ENCODE measurements at places on chromosomes 16 and 17. TPM values are rescaled to one million over a fixed set of nuclear protein-coding genes. Genes with fewer than 3 reads are reported as not detected.

CD7 gene
- not detected for total RNA-seq

DNA sequence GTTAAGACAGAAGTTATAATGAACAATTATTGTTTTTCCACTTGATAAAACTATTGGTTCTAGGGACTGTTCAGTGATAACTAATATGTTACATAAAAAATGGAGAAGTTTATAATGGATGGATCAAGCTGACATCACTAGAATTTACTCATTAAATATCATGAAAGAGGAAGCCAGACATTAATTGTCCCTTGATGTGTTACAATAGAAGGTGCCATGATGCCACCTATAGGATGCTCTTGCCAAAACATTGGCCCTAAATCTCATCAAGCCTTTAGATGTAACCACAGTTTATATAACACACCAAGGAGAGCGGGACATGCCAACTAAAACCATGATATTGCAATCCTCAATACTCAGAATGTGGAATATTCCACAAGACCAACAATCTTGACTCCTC, 147.9 kb upstream of the MON1B start:
- peaks cover 2% of the 10 kb centered on the region for H3K27me3 ChIP-seq
- H3K36me3 ChIP-seq = no peaks in the 10 kb centered on the region
- DNase-seq = no peak
- H3K4me3 ChIP-seq = no peak overlapping the region
- H3K4me1 ChIP-seq = no peaks in the 10 kb centered on the region

KREMEN2 gene
- total RNA-seq = not detected

- H3K4me1 ChIP-seq = peaks cover 10% of the 10 kb centered on the region
- no peak for DNase-seq
- peaks cover 19% of the 10 kb centered on the region for H3K36me3 ChIP-seq
- no peak overlapping the region for H3K27ac ChIP-seq
These were observed 24.6 kb downstream of the C16orf90 start for GRCh38 chr16:3470723-3471122.

GRCh38 chr17:78839762-78840529, 668 bp downstream of the USP36 start:
- H3K36me3 ChIP-seq = peaks cover 33% of the 10 kb centered on the region
- peaks cover 18% of the 10 kb centered on the region for H3K4me1 ChIP-seq
- H3K27me3 ChIP-seq = peaks cover 11% of the 10 kb centered on the region
- H3K4me3 ChIP-seq = peak overlapping the region; percentile 97
- DNase-seq = peak; percentile 47
- peak overlapping the region; percentile 74 for H3K27ac ChIP-seq

DNA sequence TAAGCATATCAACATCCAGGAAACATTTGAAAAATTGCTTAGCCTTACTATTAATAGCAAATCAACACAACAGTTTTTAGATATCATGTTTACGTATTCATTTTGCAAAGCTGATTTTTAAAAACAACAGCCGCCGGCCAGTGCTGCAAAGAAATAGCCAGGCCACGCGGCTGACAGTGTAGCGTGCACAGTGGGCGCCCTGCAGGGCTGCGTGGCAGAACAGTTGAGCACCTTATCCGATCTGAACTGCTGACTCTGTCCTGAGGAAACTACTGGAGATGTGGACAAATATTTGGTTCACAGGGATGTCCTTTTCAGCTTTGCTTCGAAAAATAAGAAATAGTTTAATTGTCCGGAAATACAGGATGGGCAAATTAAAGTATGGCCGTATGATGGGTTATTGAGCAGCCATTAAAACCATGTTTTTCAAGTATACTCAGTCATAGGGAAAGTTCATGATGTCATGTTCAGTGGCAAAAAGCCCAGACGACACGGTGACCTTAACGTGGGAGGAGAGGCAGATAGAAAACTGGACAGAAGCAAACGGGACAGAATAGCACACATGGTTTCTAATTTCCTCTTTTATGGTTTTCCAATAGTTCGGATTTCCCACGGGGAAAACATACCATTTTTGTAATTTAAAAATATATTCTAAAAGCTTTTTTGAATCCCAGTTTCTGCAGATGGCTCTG, 52.4 kb upstream of the ENDOV start:
- H3K4me3 ChIP-seq = no peak overlapping the region
- no peaks in the 10 kb centered on the region for H3K4me1 ChIP-seq
- peaks cover 49% of the 10 kb centered on the region for H3K36me3 ChIP-seq
- H3K27ac ChIP-seq = no peak overlapping the region
- DNase-seq = no peak

GRCh38 chr17:17565471-17566339, 25.8 kb downstream of the PEMT start:
- peaks cover 5% of the 10 kb centered on the region for H3K4me1 ChIP-seq
- no peak overlapping the region for H3K27ac ChIP-seq
- no peaks in the 10 kb centered on the region for H3K36me3 ChIP-seq
- H3K4me3 ChIP-seq = no peak overlapping the region

RNF43 gene
- 0.56 TPM for total RNA-seq

DNA sequence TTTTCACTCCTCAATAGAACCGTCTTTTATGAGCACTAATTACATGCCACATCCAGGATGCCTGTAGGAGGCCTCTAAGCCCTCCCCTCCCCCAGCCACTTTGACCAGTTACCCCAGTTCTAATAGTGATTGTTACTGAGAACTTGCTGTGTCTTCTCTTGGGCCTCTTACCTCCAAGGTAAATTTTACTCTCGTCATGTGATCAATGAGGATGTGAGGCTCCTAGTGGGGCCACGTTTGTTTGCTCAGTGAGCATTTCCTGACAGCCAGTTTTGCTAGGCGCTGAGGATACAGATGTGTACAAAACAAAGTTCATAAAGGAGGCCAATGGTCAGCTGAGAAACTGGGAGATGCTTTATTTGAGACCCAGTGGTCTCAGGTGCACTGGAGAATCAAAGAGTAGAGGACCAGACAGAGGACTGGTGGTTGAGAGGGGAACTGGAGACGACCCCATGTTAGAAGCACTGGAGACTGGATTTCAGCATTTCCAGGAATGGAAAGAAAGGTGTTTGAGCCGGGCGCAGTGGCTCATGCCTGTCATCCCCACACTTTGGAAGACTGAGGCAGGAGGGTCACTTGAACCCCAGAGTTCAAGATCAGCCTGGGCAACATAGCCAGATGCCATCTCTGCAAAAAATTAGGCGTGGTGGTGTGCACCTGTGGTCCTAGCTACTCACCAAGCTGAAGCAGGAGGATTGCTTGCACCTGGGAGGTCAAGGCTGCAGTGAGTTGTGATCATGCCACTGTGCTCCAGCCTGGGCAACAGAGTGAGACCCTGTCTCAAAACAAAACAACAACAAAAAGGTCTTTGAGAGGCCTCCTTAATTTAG, 2.6 kb downstream of the ATP2C2 start:
- peaks cover 15% of the 10 kb centered on the region for H3K4me1 ChIP-seq
- H3K4me3 ChIP-seq = no peak overlapping the region
- no peak for DNase-seq
- H3K27me3 ChIP-seq = peaks cover 15% of the 10 kb centered on the region
- no peak overlapping the region for H3K27ac ChIP-seq

DNA sequence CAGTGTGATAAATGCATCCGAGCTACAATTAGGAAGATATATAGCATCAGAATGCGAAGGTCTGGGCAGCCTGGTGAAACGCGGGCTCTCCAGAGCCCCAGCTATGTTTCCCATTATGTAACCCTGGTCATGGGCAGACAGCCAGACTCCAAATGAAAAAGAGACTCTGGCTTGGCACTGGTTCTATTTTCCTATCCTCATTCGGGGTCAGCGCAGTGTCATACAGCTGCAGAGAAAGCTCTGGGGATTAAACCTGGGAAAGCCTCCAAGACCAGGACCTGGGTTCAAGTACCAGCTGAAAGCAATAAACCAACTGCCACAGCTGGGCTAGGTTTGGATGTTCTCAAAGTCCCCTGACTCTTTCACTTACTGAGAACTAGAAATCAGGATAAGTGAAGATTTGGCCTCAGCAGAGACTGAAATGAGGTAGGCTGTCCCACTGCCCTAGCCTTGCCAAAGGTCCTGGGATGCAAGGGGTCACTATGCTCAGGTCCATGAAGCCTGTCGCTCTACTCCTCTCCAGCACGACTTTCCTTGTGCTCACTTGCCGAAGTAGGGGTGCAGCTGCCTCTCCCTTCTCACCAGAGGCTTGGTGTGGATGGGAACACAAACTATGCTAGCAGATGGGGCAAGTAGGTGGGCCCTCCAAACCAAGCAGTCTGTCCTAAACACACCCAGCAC, 123.8 kb downstream of the SMG6 start:
- peaks cover 17% of the 10 kb centered on the region for H3K36me3 ChIP-seq
- peaks cover 11% of the 10 kb centered on the region for H3K27me3 ChIP-seq
- no peak overlapping the region for H3K4me3 ChIP-seq
- DNase-seq = no peak
- peaks cover 52% of the 10 kb centered on the region for H3K4me1 ChIP-seq
- no peak overlapping the region for H3K27ac ChIP-seq

GRCh38 chr16:58497468-58497867, 2.5 kb upstream of the NDRG4 start:
- no peak for DNase-seq
- H3K4me3 ChIP-seq = no peak overlapping the region
- H3K27ac ChIP-seq = no peak overlapping the region
- no peaks in the 10 kb centered on the region for H3K36me3 ChIP-seq
- peaks cover 20% of the 10 kb centered on the region for H3K27me3 ChIP-seq

GRCh38 chr17:44077595-44077909, 7.0 kb downstream of the G6PC3 start:
- no peak overlapping the region for H3K4me3 ChIP-seq
- peaks cover 10% of the 10 kb centered on the region for H3K27me3 ChIP-seq
- H3K4me1 ChIP-seq = peaks cover 9% of the 10 kb centered on the region
- peaks cover 29% of the 10 kb centered on the region for H3K36me3 ChIP-seq

DNA sequence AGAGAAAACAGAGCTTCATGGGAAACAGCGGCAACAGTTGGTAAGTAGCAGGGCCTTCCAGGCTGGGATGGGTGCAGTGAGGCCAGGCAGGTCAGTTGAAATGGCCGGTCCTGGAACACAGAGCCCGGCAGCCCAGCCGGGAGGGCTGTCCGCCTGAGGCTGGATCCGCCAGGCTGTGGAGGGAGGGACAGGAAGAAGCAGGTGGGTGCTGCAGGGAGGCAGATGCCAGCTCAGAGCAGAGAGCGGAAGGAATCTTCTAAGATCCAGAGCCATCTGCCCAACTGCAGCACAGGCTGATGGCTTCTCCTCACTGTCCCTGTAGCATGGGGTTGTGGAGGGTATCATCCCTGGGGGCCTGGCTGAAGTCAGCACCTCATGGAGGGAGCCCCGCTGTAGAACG, 599 bp downstream of the RNF112 start:
- H3K27me3 ChIP-seq = peaks cover 7% of the 10 kb centered on the region
- no peak overlapping the region for H3K27ac ChIP-seq
- DNase-seq = no peak

CORO6 gene
- 13.0 TPM for total RNA-seq

DNA sequence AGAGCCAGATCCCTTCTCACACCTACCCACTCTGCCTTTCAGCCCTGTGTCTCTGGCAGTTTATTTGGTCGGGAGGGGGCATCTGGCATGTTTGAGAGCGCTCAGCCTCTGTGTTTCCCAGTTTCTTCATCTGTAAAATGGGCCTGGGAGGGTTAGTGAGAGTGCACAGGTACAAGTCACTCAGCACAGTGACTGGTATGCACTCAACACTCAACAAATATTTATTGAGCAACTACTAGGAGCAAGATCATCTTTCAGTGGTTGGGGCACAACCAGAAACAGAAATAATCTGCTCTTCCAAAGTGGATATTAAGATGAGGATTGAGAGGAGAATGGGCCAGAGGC, 13.7 kb upstream of the SRCIN1 start:
- no peak overlapping the region for H3K27ac ChIP-seq
- H3K27me3 ChIP-seq = peaks cover 4% of the 10 kb centered on the region
- H3K4me3 ChIP-seq = no peak overlapping the region
- H3K36me3 ChIP-seq = no peaks in the 10 kb centered on the region
- H3K4me1 ChIP-seq = peaks cover under 1% of the 10 kb centered on the region
- DNase-seq = no peak

DNA sequence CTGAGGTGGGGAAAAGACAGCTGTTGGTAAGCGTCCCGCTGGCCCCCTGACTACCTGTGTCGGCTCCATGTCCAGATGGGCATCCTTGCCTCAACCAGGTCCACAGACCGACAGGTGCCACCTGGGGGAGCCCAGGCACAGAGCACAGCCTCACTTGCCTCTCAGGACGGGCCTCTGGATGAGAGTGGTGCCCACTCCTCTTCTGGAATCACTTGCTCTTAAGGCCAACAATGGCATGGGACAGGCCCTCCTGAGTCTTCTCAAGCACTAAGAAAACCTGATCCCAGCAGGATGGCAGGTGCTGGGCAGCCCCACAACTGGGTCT, 17.2 kb downstream of the SLC16A3 start:
- H3K4me1 ChIP-seq = peaks cover 26% of the 10 kb centered on the region
- H3K27ac ChIP-seq = peak overlapping the region; percentile 61
- DNase-seq = no peak

CDH5 gene
- 1,308 TPM for total RNA-seq

GRCh38 chr17:41602524-41602923, 10.0 kb downstream of the KRT16 start:
- no peaks in the 10 kb centered on the region for H3K27me3 ChIP-seq
- no peak overlapping the region for H3K4me3 ChIP-seq
- no peak for DNase-seq
- H3K36me3 ChIP-seq = peaks cover 3% of the 10 kb centered on the region
- no peak overlapping the region for H3K27ac ChIP-seq

- H3K4me3 ChIP-seq = no peak overlapping the region
- H3K27me3 ChIP-seq = peaks cover 8% of the 10 kb centered on the region
- DNase-seq = no peak
- H3K27ac ChIP-seq = no peak overlapping the region
- peaks cover 29% of the 10 kb centered on the region for H3K4me1 ChIP-seq
These were observed 10.5 kb downstream of the CCR7 start for GRCh38 chr17:40554646-40555295.

GRCh38 chr16:10979717-10980601, 35.6 kb downstream of the CLEC16A start:
- peaks cover 27% of the 10 kb centered on the region for H3K4me1 ChIP-seq
- no peak for DNase-seq
- H3K27me3 ChIP-seq = peaks cover 5% of the 10 kb centered on the region
- no peak overlapping the region for H3K4me3 ChIP-seq

ASB16 gene
- not detected for total RNA-seq

DNA sequence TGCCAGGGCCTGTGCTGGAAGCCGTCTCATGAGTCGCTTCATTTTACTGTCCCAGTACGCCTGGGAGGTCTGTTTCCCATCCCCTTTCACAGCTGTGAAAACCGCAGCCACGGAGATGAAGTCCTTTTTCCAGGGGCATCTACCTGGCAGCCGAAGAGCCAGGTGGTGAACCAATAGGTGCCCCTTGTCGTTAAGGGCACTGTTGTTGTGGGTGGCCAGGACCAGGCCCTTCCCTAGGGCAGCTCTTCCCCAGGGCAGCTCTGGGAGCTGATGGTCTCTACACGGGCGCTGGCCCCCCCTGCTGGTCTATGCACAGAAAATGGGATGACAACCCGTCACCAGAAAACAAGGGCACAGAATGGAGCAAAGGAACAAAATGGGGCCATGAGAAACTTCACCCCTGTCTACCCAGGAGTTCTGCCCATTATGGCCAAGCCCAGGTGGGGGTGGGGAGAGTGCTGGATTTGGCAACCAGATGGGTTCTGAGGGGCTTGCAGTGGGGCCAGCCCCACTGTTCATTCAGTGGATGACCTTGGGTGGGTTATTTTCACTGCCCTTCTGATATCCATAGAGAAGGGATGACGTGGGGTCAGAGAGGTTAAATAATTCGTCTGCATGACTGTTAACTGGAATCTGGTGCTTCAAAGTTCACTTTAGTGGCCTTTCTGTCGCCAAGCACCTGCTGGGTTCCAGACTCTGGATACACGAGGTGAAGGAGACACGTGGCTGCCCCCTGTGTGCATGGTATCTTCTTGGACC, 11.5 kb downstream of the RMI2 start:
- no peak overlapping the region for H3K27ac ChIP-seq
- peaks cover 5% of the 10 kb centered on the region for H3K27me3 ChIP-seq
- H3K36me3 ChIP-seq = no peaks in the 10 kb centered on the region
- peak; percentile 77 for DNase-seq
- peaks cover 24% of the 10 kb centered on the region for H3K4me1 ChIP-seq
